Fibroblast of skin of scalp (primary cell): ENCODE measurements at places on chromosomes 1 and 21.

- DNase-seq = peak; percentile 55
Observed at GRCh38 chr1:236868625-236869467, 73.8 kb downstream of the MTR start.

DNA sequence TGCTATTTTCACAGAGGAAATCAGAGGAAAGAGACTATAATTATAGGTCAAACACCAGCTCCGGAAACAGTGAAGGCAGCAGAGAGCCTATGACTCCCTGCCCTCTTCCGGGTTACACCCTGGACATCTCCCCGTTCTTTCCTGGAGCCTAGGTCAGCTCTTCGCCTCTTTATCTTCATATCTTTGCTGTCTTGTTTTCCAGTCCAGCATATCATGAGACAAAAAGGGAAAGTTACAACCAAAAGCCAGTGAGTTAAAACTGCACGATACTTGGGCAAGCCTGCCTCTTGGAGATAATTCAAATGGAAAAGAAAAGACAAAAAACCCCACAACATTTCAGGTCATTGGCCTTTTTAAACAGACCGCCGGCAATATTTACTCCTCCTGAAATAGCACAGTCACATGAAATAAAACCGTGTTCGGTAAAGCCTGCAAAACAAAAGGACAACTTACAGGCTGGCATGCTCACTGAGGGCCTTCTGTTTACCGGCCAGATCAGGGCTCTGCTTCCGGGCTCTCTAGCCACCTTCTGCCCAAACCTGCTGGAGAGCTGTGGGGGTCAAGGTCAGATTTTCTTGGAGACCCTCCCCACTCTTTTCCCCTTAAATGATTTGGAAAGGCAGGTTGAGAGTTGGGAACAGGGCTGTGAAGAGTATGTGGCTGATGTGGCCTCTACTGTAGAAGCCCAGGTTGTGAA is 42.8 kb upstream of the PPP2R5A start:
- no peak for DNase-seq

GRCh38 chr1:109985247-109986053 is 885 bp downstream of the AHCYL1 start:
- DNase-seq = no peak

GRCh38 chr1:178885869-178886268 is 15.0 kb upstream of the ANGPTL1 start:
- no peak for DNase-seq

DNA sequence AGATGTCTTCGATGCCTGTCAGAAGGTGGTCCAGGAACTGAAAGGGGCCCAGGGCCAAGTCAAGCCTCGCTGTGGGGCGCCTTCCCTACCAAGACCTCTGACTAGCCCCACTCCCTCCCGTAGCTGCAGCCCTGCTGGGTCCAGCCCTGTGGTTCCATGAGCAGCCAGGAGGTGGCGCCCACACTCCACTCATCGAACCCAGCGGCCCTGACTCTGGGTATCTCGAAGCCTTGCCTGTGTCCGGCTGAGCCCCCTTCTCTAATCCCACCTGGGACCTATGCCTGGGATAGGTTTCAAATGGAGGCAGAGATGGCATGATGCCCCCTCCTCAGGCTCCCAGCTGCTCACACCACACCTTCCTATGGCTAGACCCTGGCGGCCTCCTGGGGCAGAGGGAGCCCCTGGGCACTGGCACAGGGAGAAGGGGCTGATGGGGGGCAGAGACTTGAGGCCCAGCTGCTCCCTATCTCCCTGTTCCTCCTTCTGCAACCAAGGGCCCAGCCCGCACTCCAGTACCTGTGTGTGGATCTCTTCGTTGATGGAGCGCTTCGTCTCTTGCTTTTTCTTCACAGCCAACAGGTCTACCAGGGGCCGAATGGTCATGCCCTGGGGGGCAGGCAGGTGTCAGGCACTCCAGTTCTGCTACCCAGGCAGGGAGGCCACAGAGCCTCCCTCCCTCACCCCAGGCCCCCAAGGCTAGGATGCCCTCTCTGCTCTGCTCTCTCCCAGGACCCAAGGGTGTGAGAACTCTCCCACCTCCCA is 52.0 kb downstream of the SLC9A1 start:
- peak; percentile 57 for DNase-seq

GRCh38 chr1:52368383-52369172 is 2.6 kb upstream of the CC2D1B start:
- DNase-seq = peak; percentile 20
